ENCODE measurements at places on chromosomes 11 and 22.

DNA sequence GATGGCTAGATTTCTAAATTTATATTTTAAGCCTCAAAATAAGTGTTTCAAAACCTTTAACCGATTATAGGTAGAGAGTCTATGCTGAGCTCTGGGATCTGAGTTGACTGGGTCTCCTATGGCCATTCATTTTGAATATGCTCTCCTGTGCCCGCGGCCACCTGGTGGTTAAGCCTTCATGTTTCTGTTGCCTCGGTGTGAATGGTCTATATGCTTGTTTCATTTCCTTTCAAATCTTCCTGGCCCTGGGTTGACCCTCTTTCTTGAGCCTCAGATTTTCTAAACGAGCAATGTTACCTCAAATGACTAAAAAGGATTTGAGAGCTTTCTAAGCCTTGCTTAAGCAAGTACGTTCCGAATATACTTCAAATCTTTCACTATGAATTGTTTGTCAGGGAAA, 789.4 kb upstream of the KIRREL3 start:
- no peak for DNase-seq

DNA sequence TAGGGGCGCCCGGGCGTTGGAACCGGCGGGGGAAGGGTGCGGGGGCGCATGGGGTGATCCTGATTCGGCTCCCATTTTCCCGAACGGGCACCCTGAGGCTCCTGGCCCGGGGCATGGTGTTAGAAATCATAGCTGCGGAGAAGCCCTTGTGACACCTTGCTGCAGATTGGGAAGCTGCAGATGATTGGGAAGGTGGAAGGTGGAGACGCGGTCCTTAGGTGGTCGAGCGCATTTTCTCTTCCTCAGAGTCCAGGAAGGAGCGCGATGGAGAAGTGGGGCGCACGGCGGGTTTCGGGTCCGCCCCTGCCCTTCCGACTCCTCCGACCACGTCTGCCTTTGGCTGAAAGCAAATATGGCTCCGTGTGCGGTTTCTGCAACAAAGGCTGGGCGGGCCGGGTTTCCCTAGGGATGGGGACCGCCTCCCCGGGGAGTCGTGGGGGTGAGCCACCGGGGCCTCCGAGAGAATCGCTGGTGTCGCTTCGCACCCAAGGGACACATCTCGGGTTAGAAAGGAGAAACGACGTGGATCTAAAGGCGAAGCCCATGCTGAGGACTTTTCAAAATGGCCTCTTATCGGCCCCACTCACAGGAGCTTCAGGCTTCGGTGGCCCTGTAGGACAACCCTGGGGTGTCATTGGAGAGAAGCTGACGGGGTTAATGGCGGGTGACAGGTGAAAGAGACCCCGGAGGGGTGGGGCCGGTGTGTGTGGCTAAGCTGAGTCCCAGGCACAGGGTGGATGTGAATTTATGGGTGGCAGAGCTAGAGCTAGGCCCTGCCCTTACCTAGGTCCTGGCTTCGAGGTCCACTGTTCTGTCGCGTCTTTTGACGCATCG, 707 bp upstream of the FTH1 start:
- peak; percentile 85 for DNase-seq

DNA sequence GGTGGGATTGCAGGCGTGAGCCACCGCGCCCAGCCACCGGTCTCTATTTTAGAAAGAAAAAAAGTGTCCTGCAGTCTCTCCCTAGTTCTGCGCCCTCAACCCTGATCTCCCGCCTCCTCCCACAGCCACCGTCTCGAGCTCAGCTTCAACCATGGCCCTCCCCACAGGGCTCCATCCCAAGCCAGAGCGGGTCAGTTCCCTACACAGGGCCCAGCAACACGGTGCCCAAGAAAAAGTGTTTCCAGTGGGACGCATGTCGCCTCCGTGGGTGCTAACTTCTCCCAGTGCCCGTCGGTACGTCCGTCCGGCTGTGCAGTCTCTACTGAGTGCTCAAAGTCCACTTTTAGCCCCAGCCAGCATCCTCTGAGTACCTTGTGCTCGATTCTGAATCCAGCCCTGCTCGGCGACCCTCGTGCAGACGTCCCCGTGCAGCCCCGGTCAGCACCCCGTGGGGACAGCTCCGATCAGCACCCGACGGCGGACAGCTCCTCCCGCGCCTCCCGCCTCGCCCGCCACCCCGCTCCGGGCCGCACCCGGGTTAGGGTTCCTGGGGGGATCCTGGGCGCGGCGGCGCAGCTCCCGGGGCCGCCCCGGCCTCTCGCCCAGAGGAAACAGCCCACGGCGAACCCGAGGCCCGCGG, 657 bp upstream of the MAPK8IP2 start:
- peak; percentile 83 for DNase-seq

DNA sequence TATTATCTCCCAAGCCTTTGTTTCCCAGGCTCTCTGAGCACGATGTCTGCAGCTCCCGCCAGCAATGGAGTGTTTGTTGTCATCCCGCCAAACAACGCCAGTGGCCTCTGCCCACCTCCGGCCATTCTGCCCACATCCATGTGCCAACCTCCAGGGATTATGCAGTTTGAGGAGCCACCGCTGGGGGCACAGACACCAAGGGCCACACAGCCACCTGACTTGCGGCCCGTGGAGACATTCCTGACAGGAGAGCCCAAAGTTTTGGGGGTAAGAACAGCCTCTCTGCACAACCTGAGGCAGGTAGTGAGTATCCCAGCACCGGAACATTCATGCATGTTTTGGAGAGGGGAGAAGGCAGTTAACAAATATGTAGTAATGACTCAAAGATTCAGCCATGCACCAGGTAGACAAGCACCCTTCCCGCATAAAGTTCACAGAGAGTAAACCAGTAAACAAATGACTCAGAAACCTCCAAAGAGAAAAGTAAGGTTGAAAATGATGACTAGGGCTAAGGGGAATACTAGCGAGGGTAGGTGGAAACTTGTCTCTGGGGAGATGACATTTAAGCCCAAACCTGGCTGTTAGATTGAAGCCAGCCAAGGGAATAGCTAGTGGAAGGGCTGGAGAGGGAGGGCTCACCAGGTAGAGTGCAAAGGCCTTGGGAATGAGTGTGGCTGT, 7.2 kb downstream of the MS4A15 start:
- DNase-seq, result no peak

DNA sequence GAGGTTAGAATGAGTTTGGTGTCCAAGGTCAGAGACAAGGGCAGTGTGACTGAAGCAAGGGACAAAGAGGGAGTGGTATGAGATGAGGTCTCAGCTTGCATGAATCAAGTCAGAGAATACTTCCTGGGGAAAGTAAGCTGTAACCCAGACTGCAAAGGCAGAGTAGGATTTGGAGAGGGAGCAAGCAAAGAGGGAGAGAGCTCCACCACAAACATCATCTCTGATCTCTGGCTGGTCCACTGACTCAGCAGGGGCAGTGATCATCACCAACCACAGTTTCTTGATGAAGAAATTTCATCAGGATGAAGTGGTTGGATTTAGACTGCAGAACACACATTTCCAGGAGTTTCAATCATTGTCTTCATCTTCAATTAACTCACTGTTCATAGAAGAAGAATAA, 54.9 kb upstream of the HMGXB4 start:
- DNase-seq, result no peak

- DNase-seq, result no peak
These were observed 292.3 kb upstream of the FAT3 start for GRCh38 chr11:91932151-91932821.

DNA sequence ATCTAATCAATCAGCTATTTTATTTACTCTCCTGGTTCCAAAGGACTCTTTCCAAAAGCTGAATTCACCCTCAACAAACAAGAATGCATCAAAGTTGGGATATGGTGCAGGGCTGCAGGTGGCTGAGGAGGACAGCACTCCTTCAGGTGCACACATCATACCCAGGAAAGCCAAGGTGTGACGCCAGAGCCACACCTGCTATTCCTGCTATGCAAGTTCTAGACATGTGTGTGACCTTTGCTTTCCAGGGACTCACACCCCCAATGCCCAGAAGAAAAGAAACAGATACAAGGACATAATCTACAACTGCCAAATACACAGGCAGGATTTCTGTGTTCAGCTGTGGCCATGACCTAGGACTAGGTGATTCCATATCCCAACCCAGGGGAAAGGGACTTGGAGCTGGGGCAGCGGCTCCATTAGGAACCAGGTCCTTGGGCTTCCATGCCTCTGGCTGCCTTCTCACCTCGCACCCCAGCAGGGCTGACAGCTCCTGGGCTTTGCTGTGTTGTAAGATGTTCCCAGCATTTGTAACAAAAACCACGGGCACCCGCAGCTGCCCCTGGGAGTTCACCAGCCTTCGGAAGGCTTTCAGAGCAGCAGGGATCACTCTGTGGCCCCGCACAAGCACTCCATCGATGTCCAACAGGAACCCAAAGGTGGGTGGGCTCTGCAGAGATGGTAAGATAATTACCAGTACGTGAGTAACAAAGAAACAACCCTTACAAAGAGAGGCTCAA, 9.8 kb downstream of the HDHD5 start:
- no peak for DNase-seq

GRCh38 chr11:34349882-34350281, 7.9 kb downstream of the ABTB2 start:
- DNase-seq, result no peak

DNA sequence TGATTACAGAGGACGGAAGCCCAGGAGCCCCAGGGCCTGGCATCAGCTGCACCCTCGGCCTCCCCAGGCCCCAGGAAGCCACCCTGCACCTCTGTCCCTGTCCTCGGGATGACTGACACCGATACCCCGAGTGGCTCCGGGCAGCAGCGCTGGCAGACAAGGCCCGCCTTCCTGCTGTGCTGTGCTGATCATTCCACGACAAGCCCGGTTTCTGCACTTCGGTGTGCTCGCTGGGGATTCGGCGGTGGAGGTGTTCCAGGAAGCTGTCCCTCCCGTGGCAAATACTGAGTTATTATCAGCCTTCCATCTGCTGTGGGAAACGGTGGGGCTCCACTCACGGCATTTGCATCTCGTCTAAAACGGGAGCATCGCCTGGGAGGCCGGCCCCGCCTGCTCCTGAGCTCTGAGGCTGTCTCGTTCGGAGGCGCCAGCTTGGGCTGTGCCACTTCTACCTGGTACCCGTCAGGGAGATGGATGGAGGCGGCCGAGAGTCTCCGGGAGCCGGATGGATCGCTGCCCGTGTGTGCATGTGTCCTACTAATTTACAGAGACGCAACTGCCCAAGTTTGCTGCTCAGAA, 506.1 kb downstream of the BRD1 start:
- peak; percentile 17 for DNase-seq

DNA sequence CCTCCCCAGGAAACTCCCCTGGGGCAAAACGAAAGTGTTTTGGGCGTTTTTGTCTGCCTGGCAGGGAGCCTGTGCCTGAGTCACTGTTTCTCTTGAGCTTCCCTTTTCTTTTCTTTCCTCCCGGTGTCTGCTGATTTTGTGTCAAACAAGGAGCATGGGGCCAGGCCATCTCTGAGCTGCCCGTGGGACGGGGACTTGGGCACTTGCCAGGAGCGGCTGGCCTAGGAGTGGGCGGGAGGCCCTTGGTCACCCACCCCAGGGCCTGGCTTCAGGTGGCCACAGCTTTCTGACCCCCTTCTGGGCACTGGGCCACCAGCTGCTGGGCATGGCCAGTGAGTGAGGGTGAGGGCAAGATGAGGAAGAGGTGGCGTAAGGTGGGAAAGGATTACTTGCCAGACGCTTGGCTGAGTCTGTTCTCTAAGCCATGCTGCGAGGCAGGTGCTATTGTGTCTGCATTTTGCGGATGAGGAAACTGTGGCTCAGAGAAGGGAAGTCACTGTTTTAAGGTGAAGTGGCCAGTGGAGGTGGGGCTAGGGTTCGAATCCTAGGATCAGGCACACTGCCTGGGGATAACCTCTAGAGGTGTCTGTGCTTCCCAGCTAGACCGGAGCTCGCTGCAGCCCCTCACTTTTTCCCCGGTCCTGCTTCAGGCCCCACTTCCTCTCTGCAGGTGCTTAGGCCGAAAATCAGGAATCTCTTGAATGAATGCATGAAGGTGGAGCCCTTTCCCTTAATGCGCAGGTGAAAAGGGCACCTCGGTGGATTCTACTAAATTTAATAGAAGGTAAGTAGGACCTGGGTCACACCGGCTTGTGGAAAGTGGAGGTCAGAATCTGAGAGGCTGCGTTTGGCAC, 7.8 kb upstream of the NFAM1 start:
- no peak for DNase-seq

- no peak for DNase-seq
These were observed 65.1 kb downstream of the SCUBE1 start for GRCh38 chr22:43277987-43278601.

- DNase-seq, result no peak
These were observed 98.6 kb downstream of the KIF18A start for GRCh38 chr11:28009388-28009787.

DNA sequence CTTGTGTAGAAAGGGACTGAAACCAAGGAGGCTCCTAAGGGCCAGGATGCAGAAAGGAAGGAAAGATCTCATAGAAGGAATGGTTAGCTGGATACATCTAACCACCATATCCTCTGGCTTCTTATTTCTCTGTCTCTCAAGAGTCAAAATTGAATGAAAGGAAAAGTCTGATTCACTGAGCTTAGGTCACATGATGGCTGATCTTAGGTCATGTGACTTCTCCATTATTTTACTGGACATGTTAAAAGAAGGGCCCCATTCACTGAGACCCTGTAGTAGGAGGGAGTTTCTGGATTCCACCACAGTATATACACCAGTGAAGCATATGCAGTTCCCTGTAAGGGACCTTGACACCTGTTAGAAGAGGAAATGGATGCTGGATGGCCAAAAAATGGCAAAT, 516.6 kb downstream of the NELL1 start:
- DNase-seq, result no peak

DNA sequence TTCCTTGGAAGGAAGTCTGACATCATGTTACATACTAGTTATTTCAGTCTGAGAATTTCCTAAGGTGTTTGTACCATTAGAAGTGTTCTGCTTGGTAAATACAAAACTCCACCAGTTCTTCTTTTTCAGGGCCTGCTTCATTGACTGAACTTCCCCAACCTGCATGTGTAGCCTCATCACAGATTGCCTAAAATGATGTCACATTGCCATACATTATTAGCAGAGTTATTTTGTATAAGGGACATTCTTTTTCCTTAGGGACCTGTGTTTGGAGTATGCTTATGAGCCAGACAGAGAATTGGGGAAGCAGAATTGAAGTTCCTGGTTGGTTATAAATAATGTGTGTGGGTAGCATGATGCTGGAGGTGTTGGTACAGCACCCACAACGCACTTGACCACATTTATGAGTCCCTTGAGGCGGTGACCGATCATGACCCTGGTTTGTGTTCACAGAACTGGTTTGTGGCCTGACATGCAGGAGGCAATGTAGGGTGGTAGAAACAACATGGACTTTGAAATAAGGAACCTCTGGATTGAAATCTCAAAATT, 16.4 kb upstream of the MMP7 start:
- no peak for DNase-seq

DNA sequence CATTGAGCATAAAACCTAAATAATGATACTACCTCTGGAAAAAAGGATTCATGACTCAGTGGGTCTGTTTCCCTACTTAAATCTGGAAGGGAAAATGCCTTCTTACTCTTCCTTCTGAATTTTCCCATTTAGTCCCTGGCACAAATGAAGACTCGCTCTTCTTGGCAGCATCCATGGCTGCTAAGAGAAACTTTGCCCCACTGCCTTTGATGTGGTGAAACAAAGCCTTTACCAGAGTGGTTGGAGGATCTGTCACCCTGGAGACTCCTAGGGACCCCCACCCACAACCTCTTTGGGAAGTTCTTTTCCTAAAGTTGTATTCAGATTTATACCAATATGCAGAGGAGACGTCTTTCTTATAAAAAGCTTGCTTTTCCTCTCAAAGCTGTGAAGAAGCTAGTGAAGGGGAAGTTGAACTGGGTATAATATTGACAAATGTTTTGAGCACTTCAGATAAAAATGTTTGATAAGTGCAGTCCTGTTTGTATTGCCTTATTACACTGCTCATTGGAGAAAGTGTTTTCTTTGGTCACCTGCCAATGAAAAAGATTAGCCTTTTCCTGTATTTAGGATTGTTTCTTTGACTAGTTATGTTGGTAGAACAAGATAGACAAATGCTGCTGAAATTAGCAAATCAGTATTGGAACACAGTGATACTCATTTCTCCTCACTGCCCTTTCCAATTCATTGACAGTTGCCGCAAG, 77.3 kb downstream of the ARFGAP2 start:
- DNase-seq, result no peak

Data from activated CD8-positive, alpha-beta memory T cell treated with anti-CD3 and anti-CD28 coated beads for 24 hours (primary cell).